ENCODE measurements at places on chromosomes 16 and 17.
A peak's percentile ranks its signal among the peaks of the same experiment; 100 is the strongest.

DNA sequence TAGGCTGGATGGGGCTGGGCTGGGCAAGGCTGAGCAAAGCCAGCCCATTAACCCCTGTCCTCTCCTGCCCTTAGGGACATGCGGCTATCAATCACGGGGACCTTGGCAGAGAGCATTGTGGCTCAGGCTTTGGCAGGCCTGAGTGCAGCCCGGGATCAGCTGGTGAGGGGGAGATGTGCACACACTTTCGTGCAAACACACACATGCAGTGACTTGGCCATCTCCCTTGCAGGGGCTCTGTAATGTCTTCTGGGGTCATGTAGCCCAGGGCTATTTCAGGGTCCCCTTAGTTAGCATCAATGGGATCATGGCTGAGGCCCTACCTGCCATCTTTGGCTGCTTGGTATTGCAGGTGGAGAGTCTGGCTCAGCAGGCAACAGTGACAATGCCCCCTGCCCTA, 6.9 kb downstream of the CARMIL2 start:
- no peak for DNase-seq

DNA sequence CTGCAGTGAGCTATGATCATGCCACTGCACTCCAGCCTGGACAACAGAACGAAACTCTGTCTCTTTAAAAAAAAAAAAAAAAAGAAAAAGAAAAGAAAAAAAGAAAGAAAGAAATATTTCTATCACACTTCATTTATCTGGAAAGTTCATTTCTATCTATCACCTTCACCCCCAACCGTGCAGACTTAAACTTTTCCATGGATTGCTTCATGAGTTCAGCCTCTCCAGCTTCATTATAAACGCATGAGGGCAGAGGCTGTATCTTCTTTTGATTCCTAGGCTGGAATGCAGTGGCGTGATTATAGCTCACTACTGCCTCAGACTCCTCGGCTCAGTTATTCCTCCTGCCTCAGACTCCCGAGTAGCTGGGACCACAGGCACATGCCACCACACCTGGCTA, 28.2 kb downstream of the MRC2 start:
- no peak for DNase-seq

GRCh38 chr17:82611140-82612058, 36.8 kb downstream of the WDR45B start:
- no peak for DNase-seq

DNA sequence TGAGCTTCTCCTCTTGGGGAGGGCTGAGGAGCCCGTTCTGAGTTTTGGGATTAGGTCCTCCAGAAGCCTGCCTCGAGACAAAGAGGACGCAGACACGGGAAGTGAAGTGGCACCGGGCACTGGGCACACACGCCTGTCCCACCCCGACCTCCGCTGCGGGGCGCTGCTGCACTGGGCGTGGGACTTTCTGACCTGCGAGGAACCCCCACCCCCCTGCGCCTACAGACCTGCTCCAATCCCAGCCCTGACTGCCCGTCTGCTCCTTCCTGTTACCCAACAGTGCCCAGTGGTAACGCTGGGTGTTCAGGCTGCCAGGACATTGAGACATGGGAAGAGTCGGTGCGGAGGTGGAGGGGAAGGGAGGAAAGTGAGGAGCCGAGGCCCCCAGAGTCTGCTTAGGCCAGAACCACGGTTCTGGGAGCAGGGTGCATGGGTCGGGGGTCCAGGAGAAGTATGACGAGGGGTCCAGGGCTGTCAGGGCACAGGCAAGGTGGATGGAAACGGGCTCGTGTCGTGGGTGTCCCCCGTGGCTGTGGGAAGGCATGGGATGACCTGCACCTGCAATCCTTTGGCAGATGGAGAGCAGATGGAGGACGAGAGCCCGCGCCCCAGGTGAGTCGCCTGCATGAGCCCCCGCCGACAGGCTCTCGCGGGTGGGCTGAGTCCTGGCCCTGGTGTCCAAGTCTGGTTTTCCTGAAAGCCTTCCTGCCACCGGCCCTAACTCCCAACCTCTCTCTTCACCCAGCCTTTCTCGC, 112.0 kb upstream of the CREBBP start:
- no peak for DNase-seq

DNA sequence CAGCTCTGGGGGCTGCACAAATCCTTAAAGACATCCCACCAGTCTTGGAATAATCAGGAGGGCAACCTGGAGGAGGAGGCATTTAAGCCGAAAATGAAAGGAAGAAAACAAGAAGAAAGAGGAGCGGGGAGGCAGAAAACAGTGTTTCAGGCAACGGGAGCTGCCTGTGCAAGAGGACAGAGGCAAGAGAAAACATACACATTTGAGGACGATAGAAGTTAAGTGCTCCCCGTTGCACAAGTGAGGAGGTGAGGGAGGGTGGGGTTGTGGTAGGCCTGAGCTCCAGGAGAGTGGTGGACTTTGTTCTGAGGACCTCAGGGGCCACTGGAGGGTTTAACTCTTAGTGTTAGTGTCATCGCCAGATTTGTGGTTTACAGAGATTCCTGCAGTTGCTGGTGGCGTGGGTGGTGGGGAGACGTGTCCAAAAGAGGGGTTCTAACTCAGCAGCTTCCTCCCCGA, 27.6 kb upstream of the CIBAR2 start:
- no peak for DNase-seq

GRCh38 chr17:15648386-15648785, 28.9 kb upstream of the FBXW10B start:
- DNase-seq: no peak

DNA sequence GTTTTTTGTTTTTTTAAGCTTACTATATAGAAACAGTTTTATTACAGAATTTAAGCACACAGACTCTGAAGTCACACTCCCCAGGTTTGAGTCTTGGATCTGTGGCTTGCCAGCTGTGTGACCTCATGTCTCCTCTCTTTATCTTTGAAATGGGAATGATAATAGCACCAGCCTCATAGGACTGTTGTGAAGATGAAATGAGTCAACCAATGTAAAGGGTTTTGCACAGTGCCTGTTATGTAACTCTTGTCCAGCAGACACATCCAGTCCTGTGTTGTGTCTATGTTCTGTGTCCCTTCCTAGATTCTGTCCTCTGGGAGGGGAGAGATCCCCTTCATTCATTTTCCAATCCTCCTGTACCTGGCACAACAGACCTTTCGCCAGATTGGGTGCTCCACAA, 3.1 kb upstream of the CPD start:
- no peak for DNase-seq

- DNase-seq: no peak
Observed at GRCh38 chr17:17077101-17077500, 34.8 kb downstream of the MPRIP start.

DNA sequence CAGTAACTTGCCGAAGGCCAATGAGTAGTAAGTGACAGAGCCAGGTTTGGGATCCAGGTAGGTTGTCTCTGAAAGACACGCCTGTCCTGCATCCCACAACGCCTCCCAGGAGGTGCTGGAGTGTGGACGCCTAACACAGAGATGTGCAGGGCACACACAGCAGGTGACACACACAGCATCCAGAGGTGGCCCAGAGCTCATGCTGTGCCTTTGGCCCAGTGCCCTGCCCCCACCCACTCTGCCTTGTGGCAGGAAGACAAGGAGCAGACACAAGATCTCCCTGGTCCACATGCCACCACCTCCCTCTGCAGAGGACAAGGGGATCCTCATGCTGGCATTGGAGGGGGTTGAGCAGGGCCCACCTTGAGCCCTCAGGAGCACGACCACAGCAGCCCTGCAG, 14.7 kb upstream of the STH start:
- DNase-seq: no peak

- no peak for DNase-seq
Observed at GRCh38 chr17:7538891-7539545, 9.8 kb upstream of the TNFSF12 start.

GRCh38 chr16:14444979-14445810, 184.9 kb downstream of the PARN start:
- DNase-seq: no peak

DNA sequence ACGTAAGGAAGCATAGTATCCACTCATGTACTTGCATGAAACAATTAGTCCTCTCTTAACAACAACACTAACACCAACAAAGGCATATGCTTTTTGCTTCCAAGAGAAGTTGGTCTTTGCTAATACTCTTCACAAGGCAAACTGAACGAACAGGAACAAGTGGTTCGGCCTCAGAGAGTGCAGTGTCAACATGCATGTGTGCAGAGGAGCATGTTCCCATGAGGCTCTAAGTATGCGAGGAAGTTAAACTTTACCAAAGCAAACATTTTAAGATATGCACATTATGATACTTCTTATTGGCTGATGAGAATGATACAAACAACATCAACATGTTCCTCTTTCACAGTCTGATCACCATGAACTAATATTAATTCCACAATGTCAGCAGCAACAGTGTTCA, 285.3 kb upstream of the IRX5 start:
- DNase-seq: no peak

DNA sequence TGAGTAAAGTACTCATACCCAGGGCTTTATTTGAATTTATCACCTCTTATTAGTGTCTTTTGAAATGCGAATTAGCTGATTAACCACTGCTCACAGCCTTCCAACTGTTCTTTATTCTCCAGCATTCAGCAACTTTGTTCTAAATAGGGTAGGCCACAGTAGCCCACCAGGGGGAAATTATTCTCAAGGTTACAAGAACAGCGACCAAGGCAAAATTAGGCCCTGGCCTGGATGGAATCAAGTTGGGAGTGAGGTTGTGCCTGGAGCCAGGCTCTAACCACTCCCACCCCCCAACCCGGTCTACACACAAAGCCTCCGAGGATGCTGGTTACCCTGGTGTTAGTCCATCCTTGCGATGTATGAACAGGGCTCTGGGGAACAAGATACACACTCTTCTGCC, 245.5 kb downstream of the STX8 start:
- DNase-seq: no peak

- DNase-seq: no peak
Observed at GRCh38 chr17:78555746-78556401, 21.3 kb downstream of the DNAH17 start.

DNA sequence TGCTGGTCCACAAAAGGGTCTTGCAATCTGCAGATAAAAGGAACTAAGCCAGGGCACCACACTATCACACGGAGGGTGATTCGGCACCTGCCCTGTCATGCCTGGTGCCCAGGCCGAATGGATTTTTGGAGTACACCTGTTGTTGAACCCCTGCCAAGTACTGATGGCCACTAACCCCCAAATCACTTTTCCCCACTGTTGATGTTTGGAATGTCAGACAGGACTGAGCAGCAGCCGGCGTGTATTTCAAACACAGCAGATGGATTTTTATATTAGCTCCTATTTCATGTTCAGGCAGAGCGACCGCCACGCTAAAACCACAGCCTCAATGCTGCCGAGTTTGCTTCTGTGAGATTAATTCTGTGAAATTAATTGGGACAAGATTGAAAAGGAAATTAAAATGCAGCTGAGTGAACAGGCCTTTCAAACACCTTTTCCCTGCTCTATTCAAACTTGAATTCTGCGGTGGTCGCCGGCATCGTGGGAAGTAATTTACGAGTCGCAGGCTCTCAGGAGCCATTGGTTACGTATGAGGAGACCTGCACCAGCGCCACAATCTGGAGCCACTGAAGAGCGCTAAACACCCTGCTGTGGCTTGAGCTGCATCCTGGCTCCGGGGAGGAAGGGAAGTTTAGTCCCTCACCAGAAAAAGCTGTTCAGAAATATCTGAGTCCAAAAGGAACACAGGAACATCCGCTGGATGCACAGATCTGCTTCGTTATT, 48.5 kb downstream of the SNX11 start:
- no peak for DNase-seq

GRCh38 chr17:42806249-42806648, 7.6 kb downstream of the CNTD1 start:
- DNase-seq: no peak

DNA sequence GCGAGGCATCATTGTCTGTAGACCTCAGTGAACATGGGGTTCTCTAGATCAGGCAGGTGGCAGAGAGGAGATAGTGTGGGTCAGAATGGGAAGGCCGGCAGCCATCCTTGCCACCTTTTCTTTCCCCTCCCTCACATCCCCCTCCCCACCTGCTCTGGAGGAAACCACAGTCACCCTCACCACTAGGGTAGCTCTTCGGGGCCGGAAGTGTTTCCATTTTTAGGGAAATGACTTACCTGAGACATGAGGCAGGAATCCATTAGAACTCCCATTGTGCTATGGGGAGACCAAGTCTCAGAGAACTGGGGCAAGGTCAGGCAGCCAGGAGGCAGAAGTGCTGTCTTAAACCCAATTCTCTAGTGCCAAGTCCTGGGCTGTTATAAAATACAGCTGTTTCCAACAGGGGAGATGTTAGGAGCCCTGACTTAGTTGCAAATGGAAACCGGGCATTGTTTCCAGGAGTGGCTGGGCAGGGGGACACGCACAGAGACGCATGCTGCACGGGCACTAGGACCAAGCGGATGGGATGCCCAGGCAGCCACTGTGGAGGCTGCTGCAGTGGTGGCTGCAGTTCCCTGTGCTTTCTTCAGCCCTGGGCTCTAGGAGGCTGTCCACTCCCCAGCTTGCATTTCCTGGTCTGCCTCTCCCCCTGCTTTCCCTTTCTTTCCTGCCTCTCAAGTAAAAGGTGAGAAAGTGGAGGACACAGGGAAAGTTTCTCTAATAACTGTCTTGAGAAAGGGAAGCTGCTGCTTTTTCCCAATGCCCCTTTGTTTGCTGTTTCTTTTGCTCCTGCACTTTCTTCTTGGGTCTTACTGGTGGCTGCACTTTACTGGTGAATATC, 2.8 kb downstream of the HAS3 start:
- DNase-seq: no peak

DNA sequence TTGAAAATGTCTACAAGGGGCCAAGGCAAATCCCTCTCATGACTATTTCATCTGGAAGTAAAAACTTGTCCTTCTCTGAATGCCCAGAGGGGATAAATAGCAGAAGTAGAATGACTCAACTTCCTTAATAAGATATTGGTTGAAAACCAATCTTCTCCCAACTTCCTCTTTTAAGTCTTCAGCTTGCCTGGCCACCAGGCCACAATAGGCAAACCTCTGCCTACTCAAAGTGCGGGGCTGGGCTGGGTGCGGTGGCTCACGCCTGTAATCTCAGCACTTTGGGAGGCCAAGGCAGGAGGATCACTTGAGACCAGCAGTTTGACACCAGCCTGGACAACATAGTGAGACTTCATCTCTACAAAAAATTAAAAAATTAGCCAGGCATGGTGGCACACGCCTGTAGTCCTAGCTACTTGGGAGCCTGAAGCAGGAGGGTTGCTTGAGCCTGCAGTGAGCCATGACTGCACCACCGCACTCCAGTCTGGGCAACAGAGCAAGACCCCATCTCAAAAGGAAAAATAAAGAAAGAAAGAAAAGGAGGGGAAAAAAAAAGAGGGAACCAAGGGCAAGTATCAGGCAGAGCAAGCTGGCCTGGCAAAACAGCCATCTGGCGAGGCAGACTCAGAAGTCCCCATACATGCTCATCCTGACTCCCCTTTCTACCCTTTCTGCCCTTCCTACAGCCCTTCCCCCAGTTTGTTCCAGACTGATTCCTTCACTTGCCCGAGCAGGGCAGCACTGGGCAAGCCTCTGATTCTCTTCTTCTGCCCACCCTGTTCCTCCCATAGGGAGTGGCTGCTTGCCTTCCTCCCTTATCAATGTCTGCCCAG, 20.6 kb downstream of the MAP3K14 start:
- DNase-seq: peak; percentile 59

GRCh38 chr16:50520451-50521245, 27.5 kb upstream of the NKD1 start:
- no peak for DNase-seq

GRCh38 chr17:28394337-28395116, 11.5 kb downstream of the SLC46A1 start:
- no peak for DNase-seq

- DNase-seq: no peak
Observed at GRCh38 chr17:33572615-33573014, 279.5 kb upstream of the ASIC2 start.
